Breast epithelium (tissue), 4 donors: ENCODE measurements at places on chromosomes 6 and 20. TPM values are rescaled to one million over a fixed set of nuclear protein-coding genes. Genes with fewer than 3 reads are reported as not detected.

DCBLD1 gene
- 16.0 TPM for total RNA-seq

SUMO4 gene
- 3.0 TPM for total RNA-seq

DCDC2 gene
- not detected for total RNA-seq

AVP gene
- not detected for total RNA-seq

RAET1E gene
- total RNA-seq = not detected

SOX4 gene
- total RNA-seq = 71.0 TPM

FANCE gene
- 10.8 TPM for total RNA-seq

SLC2A10 gene
- 19.8 TPM for total RNA-seq

C6orf62 gene
- total RNA-seq = 66.1 TPM

STK4 gene
- total RNA-seq = 35.3 TPM

SLC22A3 gene
- 13.1 TPM for total RNA-seq

TSBP1 gene
- total RNA-seq = not detected
